Activated T-cell treated with anti-CD3 and anti-CD28 coated beads, Interleukin-2, amount 50 U/mL, for 48 hours (primary cell): ENCODE measurements at places on chromosomes 4 and X.

GRCh38 chrX:70138622-70139021 is 5.4 kb downstream of the IGBP1 start:
- no peak for DNase-seq

GRCh38 chr4:113236916-113237315 is 187.5 kb downstream of the ANK2 start:
- no peak for DNase-seq

DNA sequence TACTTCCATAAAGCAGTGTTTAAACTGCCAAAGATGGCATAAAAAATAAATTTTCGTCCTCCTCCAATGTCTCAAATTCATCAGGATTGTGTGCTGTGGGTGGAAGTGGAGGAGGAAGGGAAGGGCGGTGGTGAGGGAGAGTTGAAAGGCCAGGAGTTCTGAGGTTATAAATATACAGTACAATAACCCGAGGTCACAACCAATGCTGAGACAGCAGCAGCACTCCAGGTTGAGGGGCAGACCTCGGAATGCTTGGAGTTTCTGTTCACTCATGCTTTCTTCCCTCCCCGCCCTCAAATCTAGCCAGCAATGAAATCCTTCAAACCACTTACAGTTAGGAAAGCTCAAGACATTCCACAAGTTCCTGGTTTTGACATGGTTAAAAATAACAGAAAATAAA is 134.0 kb upstream of the SMAD1 start:
- no peak for DNase-seq

- DNase-seq, result peak; percentile 29
These were observed 65.3 kb downstream of the CASP3 start for GRCh38 chr4:184583738-184584502.

GRCh38 chrX:119692191-119693039 is 553 bp downstream of the SEPTIN6 start:
- peak; percentile 80 for DNase-seq

GRCh38 chrX:8783097-8783713 is 18.0 kb downstream of the FAM9A start:
- peak; percentile 63 for DNase-seq

- no peak for DNase-seq
These were observed 44.3 kb downstream of the ARHGEF38 start for GRCh38 chr4:105596684-105597083.

GRCh38 chr4:189021831-189022230 is 882.6 kb downstream of the TRIML1 start:
- no peak for DNase-seq

DNA sequence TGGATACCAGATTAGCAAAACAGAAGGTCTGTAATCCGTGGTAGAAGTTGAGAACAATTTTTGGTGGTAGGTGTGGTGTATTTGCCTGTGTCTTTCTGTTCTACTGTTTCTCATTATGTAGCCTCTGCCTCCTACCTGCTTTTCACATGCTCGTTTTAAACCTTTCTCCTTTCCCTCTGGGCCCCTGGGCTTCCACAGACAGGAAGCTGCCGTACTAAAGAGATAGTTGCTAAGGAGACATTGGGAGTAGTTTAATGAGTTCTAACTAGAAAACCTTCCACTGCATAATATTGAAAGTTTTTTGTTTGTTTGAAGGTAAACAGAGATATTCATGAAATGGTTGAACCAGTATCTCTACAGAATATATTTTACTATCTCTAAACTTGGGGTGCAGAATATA is 107.8 kb downstream of the STOX2 start:
- no peak for DNase-seq

DNA sequence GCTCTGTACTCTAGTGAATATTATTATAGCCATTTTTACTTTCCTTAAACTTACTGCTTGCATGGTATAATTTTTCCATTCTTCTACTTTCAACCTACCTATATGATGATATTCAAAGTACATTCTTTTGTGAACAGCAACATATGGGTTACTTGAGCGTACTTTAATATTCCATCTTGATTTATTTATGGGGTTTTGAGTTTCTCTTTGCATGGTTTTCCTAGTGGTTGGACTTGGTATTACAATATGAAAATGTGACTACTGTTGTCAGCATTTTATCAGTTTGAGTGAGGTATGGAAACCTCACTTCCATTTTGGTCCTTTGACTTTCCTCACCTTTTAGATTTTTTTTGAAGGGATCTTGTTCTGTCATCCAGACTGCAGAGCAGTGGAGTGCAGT is 35.9 kb downstream of the ADGRG4 start:
- DNase-seq, result no peak

DNA sequence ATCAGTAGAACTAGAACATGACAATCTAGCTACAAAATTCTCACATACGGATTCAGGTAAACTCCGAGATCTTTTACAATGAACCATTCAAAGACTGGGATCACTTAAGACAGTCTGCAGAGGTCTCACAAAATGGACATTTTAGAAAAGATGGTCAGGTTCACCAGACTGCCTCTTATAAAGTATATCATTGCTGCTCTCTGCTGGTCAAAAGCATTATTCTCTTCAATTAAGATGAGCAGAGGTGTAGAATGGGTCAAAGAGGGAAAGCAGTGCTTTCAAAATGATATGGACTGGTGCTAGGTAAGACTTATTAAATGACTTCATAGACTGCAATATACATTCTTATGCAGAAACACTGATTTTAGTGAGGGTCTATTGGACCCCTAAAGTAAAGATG is 434.7 kb downstream of the PACRGL start:
- DNase-seq, result no peak

GRCh38 chr4:174352061-174352819 is 68.5 kb downstream of the CEP44 start:
- no peak for DNase-seq

DNA sequence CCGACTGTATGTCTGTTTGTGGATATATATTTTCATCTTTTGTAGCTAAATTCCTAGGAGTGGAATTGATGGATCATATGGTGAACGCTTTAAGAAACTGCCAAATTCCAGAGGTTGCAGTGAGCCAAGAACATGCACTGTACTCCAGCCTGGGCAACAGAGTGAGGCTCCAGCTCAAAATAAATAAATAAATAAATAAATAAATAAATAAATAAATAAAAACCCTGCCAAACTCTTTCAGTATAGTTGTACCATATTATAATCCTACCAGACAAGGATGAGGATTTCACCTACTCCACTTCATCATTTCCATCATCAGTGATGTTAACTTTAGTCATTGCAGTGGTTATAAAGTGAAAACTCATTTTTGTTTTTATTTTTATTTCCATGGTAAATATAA is 325.1 kb upstream of the ANXA10 start:
- DNase-seq, result no peak

GRCh38 chrX:7109049-7109531 is 38.4 kb upstream of the STS start:
- no peak for DNase-seq

DNA sequence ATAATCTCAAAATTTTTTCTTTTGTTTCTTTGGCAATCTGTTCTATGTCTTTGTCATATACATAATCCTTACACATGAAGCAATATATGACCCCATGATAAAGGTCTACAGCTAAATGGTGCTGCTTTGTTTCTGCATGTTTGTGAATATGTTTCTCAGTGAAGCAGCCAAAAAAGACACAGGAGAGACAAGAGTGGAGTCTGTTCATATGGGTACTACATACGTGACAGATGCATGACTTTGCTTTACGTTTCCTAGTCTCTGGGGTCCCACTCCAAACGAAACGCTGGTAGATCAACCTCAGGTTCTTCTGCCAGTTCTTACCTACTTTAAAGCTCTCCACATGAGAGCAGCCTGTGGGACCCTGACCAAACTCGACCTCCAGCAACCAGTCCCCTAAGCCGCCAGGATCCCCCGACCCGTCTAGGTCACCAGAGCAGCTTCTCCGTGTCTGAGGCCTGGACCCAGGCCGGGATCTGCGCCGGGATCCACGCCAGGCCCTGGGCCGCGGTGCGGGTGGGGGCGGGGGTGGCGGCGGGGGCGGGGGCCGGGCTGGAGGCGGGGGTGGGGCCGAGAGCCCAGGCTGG is 1.5 kb downstream of the USP51 start:
- DNase-seq, result no peak

- DNase-seq, result peak; percentile 23
These were observed 202.2 kb upstream of the GPRIN3 start for GRCh38 chr4:89509708-89510281.

GRCh38 chrX:111131572-111131971 is 35.6 kb downstream of the PAK3 start:
- DNase-seq, result no peak

GRCh38 chr4:29052266-29052665 is 1667.9 kb upstream of the PCDH7 start:
- no peak for DNase-seq

- no peak for DNase-seq
These were observed 39.1 kb upstream of the NPFFR2 start for GRCh38 chr4:71992571-71993312.

- DNase-seq, result no peak
These were observed 102.0 kb upstream of the USP38 start for GRCh38 chr4:143082701-143083100.

DNA sequence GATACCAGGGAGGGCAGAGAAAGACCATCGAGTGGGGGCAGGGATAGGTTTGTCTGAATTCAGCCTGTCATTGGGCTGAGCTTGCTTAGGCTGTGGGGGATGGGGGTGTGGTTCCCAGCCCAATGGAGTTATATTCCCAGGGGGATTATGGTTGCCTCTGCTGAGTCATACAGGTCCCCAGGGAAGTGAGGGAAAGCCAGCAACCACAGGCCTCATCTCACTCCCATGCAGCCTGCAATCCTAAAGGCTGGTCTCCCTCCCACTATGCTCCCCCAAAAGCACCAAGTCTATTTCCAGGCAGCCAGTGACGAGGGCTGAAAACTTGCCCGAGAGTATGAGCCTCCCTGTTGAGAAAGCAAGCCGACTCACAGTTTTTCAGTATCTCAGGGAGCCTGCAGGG is 39.3 kb downstream of the AFM start:
- DNase-seq, result no peak

GRCh38 chrX:33277046-33277445 is 65.7 kb upstream of the DMD start:
- DNase-seq, result no peak

GRCh38 chrX:28787206-28787605 is 200.0 kb downstream of the IL1RAPL1 start:
- DNase-seq, result no peak

- DNase-seq, result no peak
These were observed 20.8 kb upstream of the FREM3 start for GRCh38 chr4:143721317-143721716.

DNA sequence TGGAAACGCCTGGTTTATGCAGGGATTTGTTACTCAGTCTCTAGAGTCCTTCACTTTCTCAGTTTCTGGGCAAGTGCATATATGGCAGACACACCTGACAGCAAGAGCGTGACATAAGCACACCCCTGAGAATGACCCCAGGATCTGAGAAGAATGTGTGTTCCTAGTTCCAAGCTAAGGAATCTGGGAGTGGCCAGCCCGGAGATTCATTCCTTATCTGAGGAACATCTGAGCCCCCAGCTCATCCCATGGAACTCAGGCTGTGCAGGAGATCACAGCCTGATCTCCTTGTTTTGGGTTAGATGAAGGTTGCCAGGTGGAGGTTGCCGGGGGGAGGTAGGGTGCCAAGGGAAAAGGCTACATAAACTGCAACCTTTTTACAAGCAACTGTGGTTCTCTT is 23.8 kb upstream of the KIAA0232 start:
- DNase-seq, result no peak

DNA sequence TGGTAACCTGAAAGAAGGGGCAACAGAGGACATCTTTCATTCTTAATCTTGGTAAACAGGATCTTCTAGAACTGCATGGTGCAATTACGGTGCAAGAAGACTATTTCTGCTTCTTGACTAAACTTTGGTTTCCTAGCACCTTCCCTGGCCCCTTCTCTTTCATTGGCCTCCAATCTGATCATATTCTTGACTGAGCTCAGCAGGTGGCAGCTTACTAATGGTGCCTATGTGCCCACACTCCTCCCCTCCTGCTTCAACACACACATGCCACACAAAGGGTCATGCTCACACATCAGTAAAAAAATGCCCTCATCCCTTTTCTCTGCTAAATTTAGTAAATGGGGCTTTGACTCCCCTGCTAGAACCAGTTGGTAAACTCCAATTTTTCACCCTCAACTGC is 400.5 kb upstream of the MAOA start:
- no peak for DNase-seq
